NCI-H187 (cell line): ENCODE measurements at places on chromosomes 7 and 10.

GRCh38 chr7:134648456-134648855 is 1.8 kb downstream of the BPGM start:
- DNase-seq = no peak

GRCh38 chr10:103367782-103368518 is at the start of gene TAF5:
Gene TAF5 (plus strand): TSS chr10:103367976. CDS start chr10:103367990, 14 bp downstream.
- DNase-seq = peak; percentile 24

DNA sequence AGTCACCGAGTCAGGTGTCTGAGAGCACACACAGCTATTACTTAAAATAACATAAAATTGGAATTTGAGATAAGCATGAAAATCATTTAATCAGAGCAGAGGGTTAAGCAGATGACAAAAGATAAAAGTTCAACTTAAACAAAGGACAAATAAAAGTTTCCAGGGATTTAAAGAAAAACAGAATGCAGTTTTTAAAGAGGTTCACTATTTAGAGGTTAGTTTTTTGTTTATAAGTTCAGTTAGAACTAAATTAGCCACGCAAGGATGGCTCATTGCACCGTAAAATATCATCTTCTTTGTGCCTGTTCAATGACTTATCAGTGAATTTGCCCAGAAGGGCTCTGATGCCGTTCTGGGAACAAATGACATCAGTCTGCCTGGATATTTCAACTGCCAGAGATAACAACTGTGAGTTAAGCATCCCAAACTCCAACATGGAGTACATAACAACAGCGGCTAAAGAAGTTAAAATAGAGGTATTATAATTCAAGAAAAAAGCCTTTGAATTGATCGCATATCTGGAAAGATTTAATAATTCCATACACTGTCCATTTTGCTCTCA is 107.8 kb downstream of the ANK3 start:
- no peak for DNase-seq

GRCh38 chr7:121576148-121576917 is 180.2 kb upstream of the FAM3C start:
- DNase-seq = no peak

- no peak for DNase-seq
These were observed 19.5 kb upstream of the CARD11 start for GRCh38 chr7:3063016-3063753.

DNA sequence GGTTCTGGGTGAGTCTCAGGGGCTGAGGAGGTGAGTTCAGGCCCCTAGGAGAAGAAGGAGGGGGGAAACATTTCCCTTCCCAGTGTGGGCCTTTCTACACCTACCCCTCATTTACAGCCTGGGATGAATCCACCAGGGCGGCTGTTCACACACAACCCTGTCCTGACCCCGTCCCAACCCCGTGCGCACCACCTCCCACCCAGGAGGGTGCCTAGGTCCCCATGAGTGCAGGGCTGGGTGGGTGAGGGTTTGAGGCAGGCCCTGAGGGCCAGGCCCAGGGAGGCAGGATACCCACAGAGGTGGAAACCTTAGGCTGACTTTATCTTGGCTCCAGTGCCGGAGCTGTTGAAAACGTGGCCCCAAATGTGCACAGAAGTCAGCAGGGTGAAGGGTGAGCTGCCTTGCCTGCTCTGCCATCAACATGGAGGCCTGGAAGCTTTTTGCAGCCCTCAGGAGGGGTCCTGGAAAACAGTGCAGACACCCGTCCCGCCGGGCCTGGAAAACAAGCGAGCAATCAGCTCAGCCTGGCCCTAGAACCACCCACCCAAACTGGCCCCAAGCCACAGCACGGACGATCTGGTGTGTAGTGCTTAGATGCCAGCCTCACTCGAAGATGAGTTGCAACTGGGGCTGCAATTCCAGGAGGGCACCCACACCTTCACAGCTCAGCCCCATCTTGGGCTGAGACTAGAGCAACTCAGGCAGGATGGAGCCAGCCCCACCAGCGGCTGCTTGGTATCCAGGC is 9.3 kb upstream of the RET start:
- DNase-seq = no peak

GRCh38 chr7:25611196-25611595 is 382.9 kb upstream of the NPVF start:
- no peak for DNase-seq

DNA sequence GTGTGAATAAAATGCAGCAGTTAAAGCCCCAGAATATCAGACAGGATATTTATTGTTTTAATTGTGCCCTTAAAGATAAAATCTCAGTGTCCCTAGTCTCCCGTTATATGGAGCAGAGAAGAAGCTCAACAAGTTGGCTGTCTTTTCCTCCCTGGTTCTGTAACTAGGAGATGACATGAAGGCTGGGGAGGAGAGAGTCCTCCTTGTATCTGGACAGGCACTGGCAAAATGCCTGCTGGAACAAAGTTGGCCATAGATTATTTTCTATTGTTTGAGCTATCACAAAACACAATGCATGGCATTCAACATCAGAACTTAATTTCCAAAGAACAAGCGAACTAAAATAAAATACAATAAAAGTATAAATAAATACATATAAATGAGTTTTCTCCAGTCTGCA is 694.9 kb upstream of the KCND2 start:
- DNase-seq = no peak

DNA sequence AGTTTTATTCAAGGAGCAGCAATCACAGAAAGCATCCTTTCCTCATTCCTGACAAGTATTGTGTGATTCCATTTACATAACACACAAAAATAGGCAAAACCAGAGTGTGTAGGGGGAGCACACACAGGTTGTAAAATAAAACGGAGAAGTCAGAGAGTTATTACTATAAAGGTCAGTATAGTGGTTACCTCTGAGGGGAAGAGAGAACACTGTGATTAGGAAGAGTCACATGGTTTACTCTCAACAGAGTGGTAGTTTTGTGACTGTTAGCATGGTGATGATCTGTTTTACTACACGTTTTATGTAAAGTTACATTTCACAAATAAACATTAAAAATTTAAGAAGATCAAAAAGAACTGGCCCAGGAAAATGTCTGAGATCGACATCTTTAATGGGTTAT is 74.6 kb downstream of the VPS41 start:
- DNase-seq = no peak

- DNase-seq = no peak
These were observed 182.8 kb downstream of the ARHGAP12 start for GRCh38 chr10:31745612-31746376.

DNA sequence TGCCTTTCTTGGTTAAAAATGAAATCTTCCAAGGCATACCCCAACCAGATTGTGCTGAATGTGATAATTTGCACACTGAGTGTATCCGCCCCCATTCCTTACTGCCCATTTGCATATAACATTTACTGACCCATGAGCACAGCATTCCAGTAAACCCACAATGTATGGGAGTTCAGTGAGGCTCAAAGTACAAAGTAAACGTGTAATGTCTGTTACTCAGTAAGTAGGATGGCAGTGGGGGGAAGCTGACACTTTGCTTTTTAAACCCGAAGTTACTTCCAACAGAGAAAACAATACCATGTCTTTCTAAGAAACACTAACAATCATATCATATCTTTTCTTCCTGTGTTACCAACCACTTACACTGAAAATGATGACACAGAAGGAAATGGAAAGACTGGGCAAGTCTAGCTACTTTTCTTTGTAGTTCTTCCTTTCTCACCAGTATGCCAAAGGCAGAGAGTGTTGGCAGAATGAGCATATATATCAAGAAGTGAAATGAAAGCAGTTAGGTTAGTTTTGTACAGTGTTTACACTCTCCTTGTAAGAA is 27.1 kb upstream of the SOSTDC1 start:
- no peak for DNase-seq

GRCh38 chr10:117226813-117227451 is 14.0 kb upstream of the SLC18A2 start:
- DNase-seq = no peak

GRCh38 chr7:48660306-48660870 is 264.0 kb upstream of the CDC14C start:
- no peak for DNase-seq

DNA sequence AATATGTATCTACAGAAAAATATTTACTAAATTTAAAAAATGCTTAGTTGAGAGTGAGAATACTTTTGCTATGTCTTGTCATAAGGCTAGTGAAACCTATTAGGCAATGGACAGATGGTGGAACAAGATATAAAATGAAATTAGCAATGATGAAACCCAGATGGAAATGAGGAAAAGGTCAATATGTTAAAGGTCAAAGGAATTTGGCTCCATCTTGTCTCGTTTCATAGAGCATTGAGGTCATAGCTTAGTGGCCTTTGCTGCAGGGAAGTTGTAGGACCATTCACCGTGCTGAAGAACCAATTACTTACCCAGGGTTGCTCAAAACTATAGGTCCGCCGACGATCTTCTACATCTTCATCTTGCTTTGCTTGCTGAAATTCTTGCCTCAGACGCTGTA is 683.9 kb downstream of the PARD3 start:
- DNase-seq = no peak

DNA sequence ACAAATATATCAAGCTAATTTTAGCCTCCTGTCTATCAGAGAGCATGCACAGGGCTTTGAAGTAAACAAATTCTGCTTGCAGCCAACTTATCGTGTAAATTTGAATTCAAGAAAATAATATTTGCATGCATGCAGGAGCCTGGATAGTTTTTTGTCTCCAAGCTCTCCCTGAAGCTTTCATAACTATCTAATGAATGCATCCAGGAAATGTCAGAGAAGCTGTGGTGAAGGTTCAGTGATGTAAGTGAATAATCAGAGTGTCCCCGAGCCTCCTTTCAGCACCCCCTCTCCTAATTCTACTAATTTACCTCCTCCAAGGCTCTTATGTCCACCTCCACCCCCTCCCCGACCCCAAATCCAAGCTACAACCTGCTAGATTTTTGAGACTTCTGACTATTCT is 172.0 kb upstream of the ZNF32 start:
- DNase-seq = no peak

DNA sequence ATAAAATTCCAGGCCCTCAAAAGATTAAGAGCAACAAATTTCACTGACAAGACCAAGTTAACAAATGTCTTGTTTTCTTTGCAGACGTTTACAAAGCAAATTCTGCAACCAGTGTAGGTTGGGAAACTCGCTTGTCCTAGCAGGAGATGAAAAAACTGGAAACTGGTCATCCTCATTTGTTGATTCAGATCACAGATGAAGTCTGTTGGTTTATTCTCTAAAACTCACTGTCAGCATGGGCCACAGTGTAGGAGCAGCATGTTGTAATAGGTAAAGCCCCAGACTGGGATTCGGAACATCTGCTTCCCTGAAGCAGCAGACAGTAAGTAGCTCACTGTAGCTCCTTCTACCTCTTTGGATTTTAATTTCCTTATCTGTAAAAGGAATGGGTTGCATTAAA is 31.5 kb downstream of the PANK1 start:
- no peak for DNase-seq

DNA sequence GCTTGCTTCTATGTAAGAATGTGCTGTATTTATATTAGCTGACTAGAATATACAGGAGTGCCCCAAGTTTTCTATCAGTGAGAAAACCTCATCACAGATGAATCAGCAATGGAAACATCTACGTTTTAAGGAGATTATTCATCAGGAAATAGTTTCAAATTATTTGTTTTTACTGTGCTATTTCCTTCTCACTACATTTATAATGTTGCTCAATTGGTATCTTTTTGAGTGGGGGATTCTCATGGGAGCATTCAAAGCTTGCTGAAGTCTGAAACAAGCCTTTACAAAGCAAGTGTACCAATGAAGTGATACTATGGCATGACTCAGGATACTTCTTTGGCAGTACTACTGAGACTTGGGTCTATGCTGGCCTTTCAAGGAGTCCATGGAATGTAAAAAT is 191.1 kb upstream of the SLC26A5 start:
- no peak for DNase-seq

GRCh38 chr7:84495128-84495527 is 300.5 kb upstream of the SEMA3A start:
- no peak for DNase-seq

- no peak for DNase-seq
These were observed 116.9 kb downstream of the EVX1 start for GRCh38 chr7:27359181-27360125.

- DNase-seq = no peak
These were observed 12.8 kb downstream of the ICA1 start for GRCh38 chr7:8249121-8249520.

- no peak for DNase-seq
These were observed 28.3 kb upstream of the LMTK2 start for GRCh38 chr7:98078197-98078870.

- no peak for DNase-seq
These were observed 198.1 kb downstream of the FZD1 start for GRCh38 chr7:91462316-91462715.

GRCh38 chr7:45563941-45564461 is 10.2 kb upstream of the ADCY1 start:
- no peak for DNase-seq

GRCh38 chr10:58932126-58932525 is 244.3 kb upstream of the PHYHIPL start:
- no peak for DNase-seq

- DNase-seq = peak; percentile 20
These were observed 113.8 kb upstream of the PPP2R2D start for GRCh38 chr10:131786756-131787605.

- DNase-seq = no peak
These were observed 7.4 kb downstream of the TTYH3 start for GRCh38 chr7:2639181-2639681.

DNA sequence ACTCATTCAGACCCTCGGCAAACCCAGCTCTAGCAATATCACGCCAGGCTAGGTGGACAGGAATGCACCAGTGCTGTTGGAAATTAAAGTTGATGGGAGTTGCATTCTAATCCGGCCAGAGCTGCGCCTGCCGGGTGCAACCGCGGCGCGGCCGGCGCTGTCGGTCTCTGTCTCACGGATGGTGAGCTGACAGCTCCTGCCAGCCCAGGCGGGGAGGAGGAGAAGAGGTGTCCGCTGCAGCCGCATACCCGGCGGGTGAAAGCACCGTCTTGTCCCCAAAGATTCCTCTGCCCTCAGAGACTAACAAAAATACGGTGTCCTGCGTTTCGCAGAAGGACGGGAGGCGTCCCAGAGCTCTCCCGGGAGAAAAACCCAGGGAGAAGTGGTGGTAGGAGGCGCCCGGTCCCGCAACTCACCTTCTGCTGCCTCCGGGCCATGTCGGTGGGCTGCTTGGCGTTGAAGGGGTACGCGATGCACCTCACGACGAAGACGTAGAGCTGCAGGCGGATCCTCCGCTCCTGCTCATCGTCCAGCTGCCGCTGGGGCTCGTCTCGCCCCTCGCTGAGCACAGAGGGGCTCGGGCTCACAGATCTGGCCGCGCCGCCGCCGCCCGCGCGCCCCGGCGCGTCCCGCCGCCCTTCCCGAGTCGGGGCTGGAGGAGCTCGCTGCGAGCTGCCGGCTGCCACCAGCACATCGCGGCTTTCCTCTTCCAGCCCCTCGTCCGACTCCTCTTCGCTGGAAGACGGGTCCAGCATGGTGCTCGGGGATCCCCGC is 490 bp downstream of the CADPS2 start:
- DNase-seq = peak; percentile 51

GRCh38 chr10:132960071-132960472 is 17.7 kb upstream of the CFAP46 start:
- DNase-seq = no peak
